Parietal lobe (tissue), 2 donors: ENCODE measurements at places on chromosomes 6 and 20. TPM values are rescaled to one million over a fixed set of nuclear protein-coding genes. Genes with fewer than 3 reads are reported as not detected.

ANGPT4 gene
- total RNA-seq, result not detected

FNDC1 gene
- total RNA-seq, result 0.63 TPM

MAK gene
- 0.31 TPM for total RNA-seq

ZSCAN26 gene
- 45.4 TPM for total RNA-seq

RIMS4 gene
- 52.0 TPM for total RNA-seq

PSORS1C1 gene
- total RNA-seq, result not detected

RIPOR2 gene
- total RNA-seq, result 33.2 TPM

TBC1D20 gene
- total RNA-seq, result 22.2 TPM

C20orf202 gene
- 1.3 TPM for total RNA-seq

VWA7 gene
- 0.31 TPM for total RNA-seq

ASIP gene
- not detected for total RNA-seq

TGM3 gene
- total RNA-seq, result 0.31 TPM

ADTRP gene
- 3.1 TPM for total RNA-seq

HLA-DPB1 gene
- total RNA-seq, result 1.9 TPM

ARHGAP40 gene
- not detected for total RNA-seq

RAMACL gene
- total RNA-seq, result 11.9 TPM

LY6G5C gene
- total RNA-seq, result 5.6 TPM

COX4I2 gene
- total RNA-seq, result not detected

ETV7 gene
- not detected for total RNA-seq

PRSS16 gene
- total RNA-seq, result 0.31 TPM

FERMT1 gene
- total RNA-seq, result 2.8 TPM

ZNF217 gene
- 6.3 TPM for total RNA-seq

PAX1 gene
- total RNA-seq, result not detected

AAR2 gene
- total RNA-seq, result 24.4 TPM

CYP24A1 gene
- not detected for total RNA-seq

EPB41L1 gene
- 111 TPM for total RNA-seq

RNF144B gene
- total RNA-seq, result 1.9 TPM

NOTCH4 gene
- 8.8 TPM for total RNA-seq

NNAT gene
- 333 TPM for total RNA-seq

POU5F1 gene
- total RNA-seq, result not detected

MUC22 gene
- not detected for total RNA-seq

DPM1 gene
- total RNA-seq, result 30.4 TPM

GCNT2 gene
- total RNA-seq, result 26.3 TPM

CLPSL1 gene
- not detected for total RNA-seq

SMIM13 gene
- total RNA-seq, result 86.7 TPM

CTAGE9 gene
- not detected for total RNA-seq

OOEP gene
- total RNA-seq, result not detected
